ENCODE measurements at places on chromosomes 4 and X.

DNA sequence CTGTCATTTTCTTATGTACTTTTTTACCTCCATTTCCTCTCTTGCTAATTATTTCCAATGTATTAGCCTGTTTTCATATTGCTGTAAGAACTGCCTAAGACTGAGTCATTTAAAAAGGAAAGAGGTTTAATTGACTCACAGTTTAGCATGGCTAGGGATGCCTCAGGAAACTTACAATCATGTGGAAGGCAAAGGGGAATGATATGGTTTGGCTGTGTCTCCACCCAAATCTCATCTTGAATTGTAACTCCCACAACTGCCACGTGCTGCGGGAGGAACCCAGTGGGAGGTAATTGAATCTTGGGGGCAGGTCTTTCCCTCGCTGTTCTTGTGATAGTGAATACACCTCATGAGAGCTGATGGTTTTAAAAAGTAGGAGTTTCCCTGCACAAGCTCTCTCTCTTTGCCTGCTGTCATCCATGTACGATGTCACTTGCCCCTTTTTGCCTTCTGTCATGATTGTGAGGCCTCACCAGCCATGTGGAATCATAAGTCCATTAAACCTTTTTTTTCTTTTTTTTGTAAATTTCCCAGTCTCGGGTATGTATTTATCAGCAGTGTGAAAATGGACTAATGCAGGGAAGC is 870.0 kb upstream of the INTU start:
- no peak for DNase-seq

GRCh38 chr4:70915036-70915815 is 13.1 kb downstream of the MOB1B start:
- DNase-seq: no peak

GRCh38 chr4:75002381-75002780 is 69.5 kb downstream of the PARM1 start:
- no peak for DNase-seq

GRCh38 chrX:133661962-133662839 is 246.9 kb upstream of the GPC4 start:
- no peak for DNase-seq

DNA sequence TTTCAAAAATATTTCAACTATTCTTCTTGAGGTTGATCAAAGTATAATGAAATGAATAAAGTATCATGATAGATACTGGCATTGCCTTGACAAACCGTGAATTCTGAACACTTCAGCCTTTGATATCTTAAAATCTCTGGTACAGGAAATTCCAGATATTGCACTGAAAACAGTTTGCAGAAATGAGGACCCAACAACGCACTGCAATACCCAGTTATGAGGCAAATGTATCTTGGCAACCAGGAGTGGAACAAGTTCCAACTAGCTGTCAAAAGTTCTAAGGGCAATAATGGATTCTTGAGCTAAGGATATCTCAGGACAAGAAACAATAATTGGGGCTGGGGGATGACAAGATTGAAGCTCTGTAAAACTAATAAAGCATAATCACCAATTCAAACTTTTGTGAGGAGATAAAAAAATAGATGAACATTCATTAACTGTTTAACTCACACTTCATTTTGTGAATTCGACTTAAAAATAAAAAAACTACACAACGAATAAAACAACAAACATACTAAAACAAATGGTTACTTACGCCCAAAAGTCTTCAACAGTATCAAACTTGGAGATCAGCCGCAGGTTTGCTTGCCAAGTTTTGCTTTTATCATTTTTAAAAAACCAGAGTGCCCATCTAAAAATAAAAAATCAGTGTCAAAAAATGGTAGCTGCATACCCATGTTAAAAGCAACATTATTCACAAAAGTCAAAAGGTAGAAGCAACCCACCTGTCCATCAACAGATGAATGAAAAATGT is 38.1 kb downstream of the EIF4E start:
- no peak for DNase-seq

DNA sequence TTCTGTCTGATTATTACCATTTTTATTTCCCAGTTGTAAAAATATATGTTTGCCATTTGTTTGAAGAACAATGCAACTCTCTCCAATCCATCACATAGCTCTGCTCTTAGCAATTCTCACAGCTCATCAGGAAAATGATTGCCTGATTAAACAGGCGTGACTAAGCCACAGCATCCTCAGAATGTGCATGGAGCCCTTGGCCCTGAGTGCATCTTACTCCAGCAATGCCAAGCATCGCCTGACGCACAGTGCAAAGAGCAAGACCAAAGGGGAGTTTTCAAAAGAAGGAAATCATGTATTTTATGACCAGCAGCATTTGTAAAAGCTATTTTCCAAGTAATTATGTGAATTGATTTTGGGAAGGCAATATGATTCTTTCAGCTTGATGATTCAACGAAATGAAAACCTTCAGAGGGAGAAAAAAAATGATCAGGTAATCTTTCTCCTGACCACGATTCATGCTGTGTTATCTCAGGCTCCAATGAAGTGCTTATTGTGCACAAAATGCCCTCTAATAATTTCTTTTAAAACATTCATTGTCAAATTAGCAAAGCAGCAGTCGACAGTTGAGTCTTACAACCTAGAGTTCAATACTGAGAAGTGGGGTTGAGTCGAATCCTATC is 138.0 kb upstream of the FAM9B start:
- no peak for DNase-seq

- DNase-seq: no peak
These were observed 166.6 kb upstream of the SLC7A11 start for GRCh38 chr4:138408758-138409157.

GRCh38 chrX:84218726-84219125 is 30.7 kb upstream of the RPS6KA6 start:
- DNase-seq: no peak

- DNase-seq: no peak
These were observed 124.8 kb downstream of the SNCA start for GRCh38 chr4:89712141-89712540.

- no peak for DNase-seq
These were observed 168.6 kb downstream of the PPP3CA start for GRCh38 chr4:101178731-101179130.

DNA sequence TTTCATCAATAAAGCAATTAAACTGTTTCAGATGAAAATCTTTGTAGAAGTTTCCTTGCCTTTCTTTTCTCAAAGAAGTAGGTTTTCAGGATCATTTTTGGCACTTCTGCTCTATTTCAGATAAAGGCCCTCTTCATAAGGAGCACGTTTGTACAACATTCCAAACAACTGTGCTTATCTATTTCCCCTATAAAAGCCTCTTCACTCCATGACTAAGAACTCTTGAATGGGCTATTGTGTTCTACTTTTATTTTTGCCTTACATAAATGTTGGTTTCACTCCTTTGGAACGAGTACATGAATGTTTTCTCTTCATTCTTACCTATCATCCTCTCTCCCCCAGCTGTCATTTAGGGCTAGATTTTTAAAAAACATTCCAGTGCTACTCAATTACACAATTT is 288.0 kb upstream of the PPP1R2C start:
- DNase-seq: no peak

- DNase-seq: peak; percentile 44
These were observed 119.1 kb upstream of the TRIM2 start for GRCh38 chr4:153084980-153085630.

DNA sequence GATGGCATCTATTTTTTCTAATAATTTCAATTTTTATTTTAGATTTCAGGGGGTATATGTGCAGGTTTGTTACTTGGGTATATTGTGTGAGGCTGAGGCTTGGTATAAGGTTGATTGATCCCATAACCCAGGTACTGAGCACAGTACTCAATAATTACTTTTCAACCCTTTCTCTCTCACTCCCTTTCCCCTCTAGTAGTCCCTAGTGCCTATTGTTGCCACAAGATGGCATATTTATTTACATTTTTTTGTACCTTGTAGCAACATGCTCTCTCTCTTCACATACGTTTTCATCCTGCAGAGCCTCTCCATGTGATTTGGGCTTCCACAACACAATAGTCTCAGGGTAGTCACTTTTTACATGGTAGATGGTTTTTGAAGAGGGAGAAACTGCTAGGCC is 172.0 kb downstream of the ATOH1 start:
- DNase-seq: no peak

- DNase-seq: peak; percentile 54
These were observed 59.7 kb upstream of the MTM1 start for GRCh38 chrX:150508451-150509367.

- peak; percentile 61 for DNase-seq
These were observed 96.8 kb upstream of the FAT1 start for GRCh38 chr4:186820391-186820891.

- DNase-seq: no peak
These were observed 18.6 kb upstream of the CAPN6 start for GRCh38 chrX:111288841-111289240.

GRCh38 chr4:17934286-17934685 is 87.3 kb downstream of the LCORL start:
- peak; percentile 8 for DNase-seq

DNA sequence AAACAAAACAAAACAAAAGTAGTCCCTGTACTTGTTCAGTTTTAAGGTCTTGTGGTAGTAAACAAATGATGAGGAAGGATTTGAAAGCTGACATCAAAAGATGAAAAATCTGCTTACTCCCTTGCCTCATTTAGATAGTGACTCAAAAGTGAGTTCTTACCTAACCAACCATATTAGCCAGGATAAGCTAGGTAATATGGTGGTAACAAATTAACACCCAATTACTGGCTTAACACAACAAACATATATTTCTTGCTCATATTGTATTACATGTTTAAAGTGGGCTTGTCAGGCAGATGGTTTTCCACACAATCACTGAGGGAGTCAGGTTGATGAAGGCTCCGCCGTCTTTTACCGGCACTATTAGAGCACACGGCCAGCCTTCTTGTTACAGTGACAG is 189.7 kb downstream of the PPARGC1A start:
- no peak for DNase-seq

DNA sequence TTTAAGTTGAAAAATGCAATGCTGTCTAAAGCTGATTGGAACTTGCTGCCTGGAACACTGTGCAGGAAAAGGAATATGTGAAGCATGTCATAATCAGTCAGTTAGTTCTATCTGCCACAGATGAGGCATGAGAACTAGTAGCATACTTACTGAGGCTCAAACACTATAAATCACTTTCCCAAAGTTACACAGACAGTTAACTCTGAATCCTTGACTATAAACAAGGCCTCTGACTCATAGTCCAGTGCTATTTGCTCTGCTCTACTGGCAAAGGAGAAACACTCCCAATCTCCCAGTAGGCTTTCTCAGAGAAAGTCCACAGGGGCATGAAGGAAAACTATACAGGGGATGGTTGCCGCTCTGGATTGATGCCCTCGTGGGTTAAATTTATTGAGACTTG is 2078.4 kb upstream of the TENM3 start:
- no peak for DNase-seq

DNA sequence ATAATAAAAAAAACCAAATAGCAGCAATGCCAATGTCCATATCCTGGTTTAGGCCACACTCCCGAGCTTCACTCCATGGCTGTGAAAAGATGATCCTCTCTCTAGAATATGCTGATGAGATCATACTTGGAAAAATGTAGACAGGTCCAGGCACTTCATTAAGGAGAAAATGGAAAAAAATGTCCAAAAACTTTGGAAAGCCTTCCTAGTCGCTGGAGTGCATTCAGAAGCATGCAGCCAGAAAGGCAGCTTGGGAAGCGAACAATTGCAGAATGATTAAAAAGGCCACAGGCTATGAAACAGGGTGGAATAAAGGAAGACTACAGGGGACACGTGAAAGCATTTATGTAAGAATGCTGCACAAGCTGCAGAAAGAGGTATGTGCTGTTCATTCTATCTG is 165.6 kb upstream of the HCCS start:
- DNase-seq: no peak

- no peak for DNase-seq
These were observed 189.6 kb downstream of the FRMPD4 start for GRCh38 chrX:12327836-12328235.

GRCh38 chr4:30866907-30867306 is 146.7 kb downstream of the PCDH7 start:
- no peak for DNase-seq

DNA sequence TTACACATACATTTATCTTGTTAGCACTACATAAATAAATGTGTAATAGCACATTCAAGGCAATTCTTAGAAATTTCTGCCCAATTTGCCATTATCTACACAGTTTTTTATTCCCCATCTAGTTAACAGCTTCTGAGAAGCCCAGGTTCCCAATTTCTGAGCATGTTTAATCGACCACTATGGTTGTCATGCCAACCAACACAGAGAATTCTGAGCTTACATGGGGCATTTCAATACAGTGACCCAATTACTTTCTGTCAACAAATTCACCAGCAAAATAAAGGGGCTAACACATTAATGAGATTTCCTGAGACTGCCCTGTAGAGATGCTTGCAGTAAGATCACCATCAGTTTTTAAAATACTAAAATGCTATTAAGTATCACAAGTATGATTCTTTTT is 22.0 kb downstream of the GPM6A start:
- DNase-seq: no peak

GRCh38 chrX:57104921-57105398 is 16.4 kb downstream of the SPIN2B start:
- no peak for DNase-seq

- DNase-seq: no peak
These were observed 365.4 kb upstream of the TECRL start for GRCh38 chr4:64774626-64775025.

- DNase-seq: no peak
These were observed 190.7 kb downstream of the OR13H1 start for GRCh38 chrX:131734621-131735020.

- peak; percentile 46 for DNase-seq
These were observed at the start of gene SLC7A11 for GRCh38 chr4:138242076-138242833. Gene SLC7A11 (minus strand): TSS chr4:138242349. CDS start chr4:138242069, 280 bp downstream.

- DNase-seq: no peak
These were observed 5.7 kb upstream of the XK start for GRCh38 chrX:37679888-37680287.
